ENCODE measurements at places on chromosomes 5 and 9.

- no peak for DNase-seq
Observed at GRCh38 chr5:135344349-135344748, 54.7 kb downstream of the MACROH2A1 start.

DNA sequence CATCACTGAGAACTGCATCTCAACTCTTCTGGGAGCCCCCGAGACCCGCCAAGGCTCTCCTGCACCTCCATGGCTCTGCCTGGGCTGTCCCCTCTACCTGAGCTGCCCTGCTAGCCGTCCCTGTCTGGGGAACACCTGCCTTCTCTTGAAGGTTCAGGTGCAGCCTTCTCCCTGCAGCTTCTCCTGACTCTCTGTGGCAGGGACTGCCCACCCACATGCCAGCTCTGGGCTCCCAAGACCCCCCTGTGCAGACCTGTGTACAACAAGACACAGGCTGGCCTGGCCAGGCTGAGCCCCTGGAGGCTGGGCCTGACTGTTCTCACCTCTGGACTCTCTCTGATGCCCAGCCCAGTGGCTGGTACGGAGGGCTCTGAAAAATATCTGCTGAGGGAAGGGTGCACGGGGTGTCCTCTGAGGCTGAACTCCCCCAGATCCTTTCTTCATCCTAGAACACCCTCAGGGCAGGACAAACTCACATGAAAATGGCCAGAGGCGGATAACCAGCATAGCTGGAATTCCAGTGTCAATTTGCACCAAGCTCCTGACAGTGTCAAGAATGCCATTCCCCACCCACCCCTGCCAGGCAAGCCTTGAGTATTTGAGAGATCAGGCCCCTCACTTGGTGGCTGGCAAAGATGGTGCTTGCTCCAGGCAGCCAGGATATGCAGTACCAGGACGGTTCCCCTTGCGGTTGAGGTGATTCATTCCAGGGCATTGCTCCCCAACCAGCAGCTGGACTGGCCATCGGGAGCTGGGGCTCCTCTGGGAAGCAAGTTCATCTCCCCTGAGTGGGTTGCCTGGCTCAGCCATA is 40.9 kb upstream of the SLC25A51 start:
- DNase-seq: no peak

DNA sequence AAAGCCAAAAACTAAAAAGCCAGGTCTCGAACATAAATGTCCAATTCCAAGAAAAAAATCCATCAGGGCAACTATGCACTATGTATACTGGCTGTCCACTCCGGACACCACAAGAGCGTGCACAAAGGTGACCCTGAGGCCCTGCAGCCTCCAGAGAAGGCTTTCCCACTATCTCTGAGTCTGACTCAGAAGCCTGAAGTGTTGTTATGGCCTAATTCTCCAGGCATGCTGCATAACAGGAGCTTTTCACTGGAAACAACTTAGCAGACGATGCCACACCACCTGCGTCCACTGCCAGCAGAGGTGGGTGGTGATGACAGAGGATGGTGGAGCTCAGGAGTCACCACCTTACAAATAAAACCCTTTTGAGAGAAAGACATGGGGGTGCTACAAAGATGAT is 63.7 kb downstream of the HABP4 start:
- no peak for DNase-seq

GRCh38 chr5:33381243-33381642 is 59.5 kb upstream of the TARS1 start:
- no peak for DNase-seq

DNA sequence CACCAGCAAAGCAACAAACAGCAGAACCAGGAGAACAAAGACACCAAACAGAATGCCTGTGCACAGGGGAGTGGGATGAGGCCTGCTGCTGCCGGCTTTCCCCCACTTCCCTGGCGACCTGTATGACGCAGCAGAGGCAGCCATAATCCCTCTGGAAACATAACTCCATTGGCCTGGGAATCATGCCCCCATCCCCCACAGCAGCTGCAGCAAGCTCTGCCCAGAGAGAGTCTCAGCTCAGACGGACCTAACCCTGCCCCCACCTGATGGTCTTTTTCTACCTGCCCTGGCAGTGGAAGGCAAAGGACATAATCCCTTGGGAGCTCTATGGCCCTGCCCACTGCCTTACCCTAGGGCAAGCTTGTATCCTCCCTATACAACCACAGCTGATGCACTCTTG is 81.8 kb upstream of the FANCC start:
- DNase-seq: no peak

DNA sequence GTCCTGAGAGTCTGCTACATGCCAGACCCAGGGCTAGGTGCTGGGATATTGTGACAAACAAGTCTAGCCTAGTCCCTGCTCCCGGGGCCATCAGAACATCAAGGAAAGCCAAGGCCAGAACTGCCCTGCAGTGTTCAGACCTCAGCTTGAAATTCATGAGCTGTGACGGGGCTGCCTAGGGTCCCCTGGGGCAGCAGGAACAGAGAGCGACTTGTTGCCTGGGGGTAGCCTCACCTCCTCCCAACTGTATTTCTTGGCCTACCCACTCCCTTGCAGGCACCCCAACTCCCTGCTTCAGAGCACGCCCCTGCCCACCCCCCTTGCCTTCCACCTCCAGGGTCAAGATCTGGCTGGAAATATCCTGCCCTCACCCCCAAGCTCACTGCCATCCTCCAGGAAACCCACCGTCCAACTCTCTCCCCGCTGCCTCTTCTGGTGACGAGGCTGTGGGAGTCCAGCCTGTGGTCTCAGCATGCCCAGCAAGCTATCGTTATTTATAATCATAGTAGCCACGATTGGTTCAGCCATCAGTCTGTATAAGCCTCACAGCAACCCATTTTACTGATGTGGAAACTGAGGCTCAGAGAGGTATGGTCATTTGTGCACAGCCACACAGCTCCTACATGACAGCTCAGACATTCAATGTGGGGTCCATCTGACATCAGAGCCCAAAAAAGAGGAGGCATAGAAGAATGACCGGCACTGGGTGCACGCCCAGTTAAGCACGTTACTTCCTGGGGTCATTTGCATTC is 10.7 kb downstream of the DNM1 start:
- DNase-seq: no peak

GRCh38 chr9:1536522-1537170 is 478.5 kb upstream of the SMARCA2 start:
- no peak for DNase-seq

DNA sequence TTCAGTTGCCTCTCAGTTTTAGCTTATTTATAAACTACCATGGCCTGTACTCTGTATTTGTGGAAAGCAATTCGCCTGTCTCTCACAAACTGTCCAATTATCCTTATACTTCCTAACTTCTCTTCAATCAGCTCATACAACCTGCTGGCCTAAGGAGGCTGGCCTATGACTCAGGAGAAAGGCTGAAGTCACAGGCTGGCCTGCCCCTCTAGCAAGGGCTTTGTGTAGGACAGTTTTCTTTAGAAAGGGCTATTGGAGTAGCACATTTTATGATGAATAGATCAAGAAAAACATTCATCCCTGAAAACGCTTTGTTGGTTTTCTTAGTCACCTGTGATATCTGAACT is 988.7 kb upstream of the ARRDC3 start:
- no peak for DNase-seq

DNA sequence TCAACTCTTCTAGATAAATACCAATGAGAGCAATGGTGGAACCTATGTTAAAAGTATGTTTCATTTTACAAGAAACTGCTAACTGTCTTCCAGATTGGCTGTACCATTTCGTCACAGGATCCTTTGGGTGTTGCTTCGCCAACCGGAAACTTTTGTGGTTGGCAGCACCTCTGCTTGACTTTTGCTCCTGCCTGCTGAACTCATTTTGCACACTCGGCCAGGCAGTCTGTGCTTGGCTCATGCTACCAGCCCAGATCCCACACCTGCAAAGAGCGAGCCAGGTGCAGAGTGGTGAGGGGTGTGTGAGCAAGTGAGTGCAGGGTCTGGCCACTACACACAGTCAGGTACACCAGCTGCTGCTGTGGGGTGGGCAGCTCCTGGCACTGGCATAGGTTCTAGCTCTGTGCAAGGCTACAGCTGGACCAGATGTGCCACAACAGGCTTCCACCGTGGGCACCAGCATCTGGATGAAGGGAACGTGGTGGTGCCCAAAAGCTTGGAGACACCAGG is 422.3 kb downstream of the PRR16 start:
- no peak for DNase-seq

DNA sequence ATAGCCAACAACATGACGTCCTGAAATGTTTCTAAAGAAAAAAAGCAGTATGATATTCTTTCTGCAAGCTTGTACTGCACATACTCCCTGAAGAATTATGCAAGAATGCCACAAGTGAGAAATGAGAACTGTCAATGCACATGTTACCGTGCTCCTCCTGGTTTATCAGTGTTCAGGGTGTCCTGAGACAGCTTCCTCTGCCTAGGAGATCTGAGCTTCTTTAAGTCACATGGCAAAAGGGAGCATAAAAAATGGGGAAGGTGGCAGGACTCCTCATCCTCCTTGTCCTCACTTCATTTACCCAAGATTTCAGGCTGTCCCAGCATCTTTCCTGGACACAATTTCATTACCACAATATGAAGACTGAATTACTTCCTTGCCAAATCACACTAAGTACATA is 238.2 kb downstream of the GLIS3 start:
- DNase-seq: no peak

GRCh38 chr5:66247176-66247960 is 103.3 kb downstream of the SREK1 start:
- DNase-seq: no peak

GRCh38 chr5:169496878-169497277 is 86.7 kb upstream of the SPDL1 start:
- no peak for DNase-seq

DNA sequence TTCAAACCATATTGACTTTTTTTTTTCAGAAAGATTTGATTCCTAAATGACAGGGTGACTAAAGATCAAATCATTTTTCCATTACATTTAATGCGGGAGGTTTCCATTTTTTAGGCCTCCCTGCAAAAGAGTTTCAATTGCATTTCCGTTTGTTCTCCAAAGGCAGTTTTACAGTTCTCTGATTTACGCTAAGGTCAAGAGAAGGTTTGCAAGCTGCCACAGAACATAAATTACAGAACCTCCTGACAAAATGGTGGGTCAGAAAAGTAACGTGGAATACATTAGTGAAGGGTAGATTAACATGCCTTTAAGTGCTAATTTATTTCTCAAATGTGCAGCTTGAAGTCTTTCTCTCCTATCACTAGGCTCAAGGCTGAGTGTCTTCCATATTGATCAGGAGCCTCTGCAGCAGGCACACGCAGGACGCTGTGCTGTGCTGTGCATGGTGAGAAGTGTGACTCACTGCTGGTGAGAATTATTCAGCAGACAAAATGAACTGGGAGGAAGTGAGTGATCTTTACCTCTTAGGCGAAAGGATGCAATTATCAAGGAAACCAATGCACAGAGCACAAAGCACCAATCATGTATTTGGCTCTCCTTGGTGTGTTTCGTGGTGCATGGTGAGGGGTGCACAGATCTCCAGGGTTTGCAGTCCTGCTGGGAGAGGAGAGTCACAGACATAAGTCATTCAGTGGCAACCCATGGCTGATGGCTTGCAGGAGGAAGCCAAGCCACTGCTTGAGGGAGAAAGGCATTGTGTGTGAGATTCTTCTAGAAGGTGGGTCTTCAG is 136.3 kb downstream of the TENT4A start:
- no peak for DNase-seq

- no peak for DNase-seq
Observed at GRCh38 chr9:70228118-70228517, 30.7 kb upstream of the SMC5 start.

- DNase-seq: no peak
Observed at GRCh38 chr9:109399258-109399767, 78.5 kb upstream of the EPB41L4B start.

GRCh38 chr5:6739603-6740002 is 26.4 kb downstream of the TENT4A start:
- no peak for DNase-seq

DNA sequence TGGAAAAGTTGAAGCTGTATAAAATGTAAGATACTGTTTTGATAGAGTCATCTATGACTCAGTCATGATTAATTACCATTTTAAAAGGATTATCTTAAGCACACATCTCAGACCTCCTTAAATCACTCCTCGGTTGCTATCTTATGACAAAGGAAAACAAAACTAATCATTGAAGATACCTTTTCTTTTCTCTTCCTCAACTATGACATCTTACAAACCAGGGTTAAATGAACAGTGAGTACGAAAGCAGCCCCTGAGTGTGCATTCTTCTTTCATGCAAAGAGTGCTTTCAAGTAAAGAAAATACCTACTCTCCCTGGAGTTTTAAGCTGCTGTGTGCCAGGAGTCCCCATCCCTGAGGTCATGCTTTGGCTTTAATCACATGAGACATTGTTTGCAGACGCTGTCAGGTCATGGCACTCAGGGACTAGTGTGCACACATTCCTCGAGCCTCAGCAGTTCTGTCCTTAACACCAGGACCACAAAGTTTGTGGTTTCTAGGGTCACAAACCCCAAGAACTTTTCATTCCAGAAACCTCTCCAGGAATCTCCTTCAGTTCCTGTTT is 86.7 kb upstream of the ICE1 start:
- DNase-seq: no peak

DNA sequence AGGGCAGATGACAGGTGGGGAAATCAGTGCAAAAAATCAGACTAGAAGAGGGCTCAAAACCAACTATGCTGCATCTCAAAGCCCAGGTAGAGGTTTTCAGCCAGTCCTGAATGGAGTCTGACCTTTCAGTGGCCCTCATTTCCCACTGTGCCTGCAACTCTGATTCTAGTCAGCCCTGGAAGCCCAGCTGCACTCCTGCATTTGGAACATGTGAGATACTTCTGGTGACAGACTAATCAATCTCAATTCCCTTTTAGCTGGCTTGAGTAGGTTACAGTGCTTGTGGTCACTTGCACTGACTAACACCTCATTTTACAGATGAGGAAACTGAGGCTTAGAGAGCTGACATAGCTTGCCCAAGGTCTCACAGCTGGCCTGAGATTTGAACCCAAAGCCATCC is 7.9 kb upstream of the ACSL6 start:
- no peak for DNase-seq

- DNase-seq: no peak
Observed at GRCh38 chr9:18269561-18269960, 204.4 kb upstream of the ADAMTSL1 start.

DNA sequence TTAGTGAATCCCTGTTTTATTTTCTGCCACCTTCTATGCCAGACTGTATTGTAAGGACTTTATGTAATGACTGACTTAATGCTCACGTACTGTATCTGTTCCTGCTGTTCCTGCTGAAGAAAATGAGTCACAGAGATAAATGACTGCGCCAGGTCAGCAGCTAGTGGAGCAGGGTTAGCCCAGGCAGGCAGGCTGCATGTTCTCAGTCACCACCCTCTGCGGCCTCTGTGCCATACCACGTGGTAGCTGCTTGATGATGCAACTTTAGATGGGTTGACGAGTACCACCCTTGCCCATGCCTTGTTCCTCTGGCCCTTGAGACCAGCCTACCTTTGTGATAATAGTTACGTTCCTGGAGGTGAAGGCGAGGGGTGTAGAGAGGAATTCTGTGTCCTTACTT is 161.9 kb downstream of the TRIO start:
- DNase-seq: no peak

- no peak for DNase-seq
Observed at GRCh38 chr9:130731355-130731754, 37.8 kb downstream of the EXOSC2 start.

All from stimulated activated CD8-positive, alpha-beta memory T cell treated with anti-CD3 and anti-CD28 coated beads, Interleukin-7, amount 100 ng/mL, for 4 hours (primary cell).